HepG2 (cell line): ENCODE measurements at places on chromosomes 5 and 9. TPM values are rescaled to one million over a fixed set of nuclear protein-coding genes. Genes with fewer than 3 reads are reported as not detected.

GRCh38 chr5:305050-305449 is 16.5 kb upstream of the AHRR start:
- no peak for DNase-seq

- no peak for DNase-seq
These were observed 55.9 kb downstream of the AHRR start for GRCh38 chr5:377326-377981.

DNA sequence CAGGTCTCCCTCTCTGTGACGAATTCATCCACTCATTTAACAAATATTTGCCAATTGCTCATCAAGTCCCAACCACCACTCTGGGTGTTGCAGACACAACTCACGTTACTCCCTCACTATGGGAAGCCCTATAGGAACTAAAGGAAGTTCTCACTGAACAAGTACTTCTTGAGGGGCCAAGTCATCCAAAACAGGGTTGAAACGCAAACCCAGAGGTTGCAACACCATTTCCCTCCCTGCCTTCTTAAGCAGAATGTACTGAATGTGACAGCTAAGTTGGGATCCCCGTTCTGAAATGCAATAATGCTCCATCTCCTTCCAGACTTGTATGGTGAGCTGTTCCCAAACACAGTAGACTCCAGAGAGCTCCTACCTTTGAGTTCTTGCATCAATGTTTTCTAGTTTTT is 34.3 kb downstream of the EPB41L4B start:
- no peak for DNase-seq

- DNase-seq: no peak
These were observed 1.9 kb upstream of the LRRC70 start for GRCh38 chr5:62576570-62577170.

- DNase-seq: no peak
These were observed 79.6 kb downstream of the MYO10 start for GRCh38 chr5:16856531-16856930.

The ADGRD2 gene
- not detected in 2 replicates for total RNA-seq

- peak; percentile 43 for DNase-seq
These were observed 2.5 kb upstream of the GM2A start for GRCh38 chr5:151250346-151251000.

DNA sequence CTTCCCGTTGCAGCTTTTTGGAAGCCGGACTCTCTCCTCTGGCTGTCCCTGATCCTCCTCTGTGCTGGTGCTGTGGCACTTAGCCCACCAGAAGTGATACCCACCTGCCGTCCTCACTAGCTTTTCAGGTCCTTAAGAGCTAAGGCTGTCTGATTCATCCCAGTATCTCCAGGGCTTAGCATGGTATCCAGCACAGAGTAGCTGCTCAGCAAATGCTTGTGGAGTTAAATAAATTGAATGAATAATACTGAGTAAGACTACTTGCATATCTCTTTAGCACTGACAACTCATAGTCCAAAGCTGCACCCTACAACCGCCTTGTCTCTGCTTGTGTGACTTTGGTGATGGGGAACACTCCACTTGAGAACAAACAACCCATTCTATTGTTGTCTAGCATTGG is 7.7 kb upstream of the XPA start:
- DNase-seq: no peak

DNA sequence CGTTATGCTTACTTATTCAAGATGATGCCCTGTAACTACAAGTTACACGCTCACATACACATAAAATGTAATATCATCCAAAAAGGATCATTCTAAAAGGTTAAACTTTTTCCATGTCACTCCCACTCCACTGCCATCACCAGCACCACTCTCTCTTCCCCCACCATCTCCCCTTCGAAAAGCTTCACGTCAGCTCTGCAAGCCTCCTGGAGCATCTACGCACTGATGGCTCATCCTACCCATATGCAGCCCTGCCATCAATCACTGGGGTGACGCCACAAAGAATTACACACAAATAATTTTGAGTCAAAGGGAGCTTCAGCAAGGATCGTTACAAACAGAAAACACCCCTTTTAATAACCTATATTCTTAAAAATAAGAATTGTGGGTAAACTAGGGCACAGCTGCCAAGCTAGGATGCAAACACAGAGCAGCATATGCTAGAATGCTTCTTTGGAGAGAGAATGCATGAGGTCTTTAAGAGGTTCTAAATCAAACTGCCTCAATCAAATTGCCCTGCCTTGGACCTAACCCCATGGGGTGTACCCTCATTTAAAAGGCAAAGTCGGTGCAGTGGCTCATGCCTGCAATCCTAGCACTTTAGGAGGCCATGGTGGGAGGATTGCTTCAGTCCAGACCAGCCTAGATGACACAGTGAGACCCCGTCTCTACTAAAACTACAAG is 56.1 kb downstream of the SHB start:
- DNase-seq: no peak

- no peak for DNase-seq
These were observed 212.3 kb upstream of the RORB start for GRCh38 chr9:74284581-74285450.

DNA sequence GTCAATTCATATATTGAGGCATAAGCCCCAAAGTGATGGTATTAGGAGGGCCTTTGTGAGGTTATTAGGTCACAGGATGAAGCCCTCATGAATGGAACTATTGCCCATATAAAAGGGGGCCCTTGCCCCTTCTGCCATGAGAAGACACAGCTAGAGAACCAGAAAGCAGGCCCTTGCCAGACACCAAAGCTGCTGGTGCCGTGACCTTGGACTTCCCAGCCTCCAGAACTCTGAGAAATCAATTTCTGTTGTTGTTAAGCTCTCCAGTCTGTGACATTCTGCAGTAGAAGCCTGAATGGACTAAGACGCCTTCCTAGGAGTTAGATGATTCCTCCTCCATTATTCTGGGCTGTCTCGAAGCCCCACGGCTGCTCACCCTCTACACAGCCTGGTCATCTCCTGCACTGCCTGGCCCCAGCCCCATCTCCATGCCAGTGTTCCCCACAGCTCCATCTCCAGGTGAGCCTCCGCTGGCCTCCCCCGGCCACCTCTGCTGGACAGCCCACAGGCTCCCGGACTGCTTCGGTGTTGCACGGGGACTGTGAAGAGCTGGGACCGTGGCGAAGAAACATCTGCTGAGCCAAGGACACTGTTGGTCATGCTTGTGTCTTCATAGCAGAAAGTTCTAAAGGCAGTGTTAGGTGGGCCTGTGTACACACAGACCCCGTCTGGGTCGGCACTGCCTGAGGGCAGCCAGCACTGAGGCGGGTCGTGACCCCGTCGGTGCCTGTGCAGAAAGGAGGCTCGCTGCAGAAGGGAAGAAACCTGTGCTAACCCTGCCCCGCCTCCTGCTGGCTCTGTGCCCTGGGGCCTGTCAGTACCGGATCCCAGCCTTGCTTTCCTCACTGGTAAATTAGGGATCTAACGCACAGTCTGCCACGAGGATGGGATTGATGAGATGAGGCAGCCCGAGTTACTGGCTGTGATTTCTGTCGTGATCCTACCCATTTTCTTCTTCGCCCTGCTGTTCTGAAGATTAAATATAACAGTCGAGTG is 55.1 kb upstream of the CNOT6 start:
- no peak for DNase-seq

The TTLL11 gene
- 3.1 and 4.5 TPM in 2 replicates for total RNA-seq

GRCh38 chr9:114849450-114849849 is 43.6 kb upstream of the TNFSF15 start:
- no peak for DNase-seq

DNA sequence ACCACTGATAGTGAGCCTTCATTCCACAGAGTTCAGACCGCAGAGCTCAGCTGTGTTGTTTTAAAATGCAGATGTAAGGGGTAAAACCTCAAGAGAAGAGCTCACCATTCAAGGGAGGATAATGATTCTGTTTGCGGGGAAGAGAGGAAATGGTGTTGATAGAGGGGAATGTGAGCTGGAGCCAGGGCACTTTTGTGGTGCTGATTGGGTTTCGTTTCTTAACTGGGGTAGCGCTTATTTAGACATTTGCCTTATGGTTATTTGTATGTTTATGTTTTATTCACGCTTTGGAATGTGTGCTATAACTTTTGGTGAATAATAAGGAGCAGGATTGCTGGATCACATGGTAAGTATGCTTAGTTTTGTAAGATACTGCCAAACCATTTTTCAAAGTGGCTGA is 42.5 kb downstream of the STXBP1 start:
- no peak for DNase-seq

The THBS4 gene
- 0.60 and 0.98 TPM in 2 replicates for total RNA-seq

The TAF11L5 gene
- not detected in 2 replicates for total RNA-seq

- DNase-seq: no peak
These were observed 10.4 kb upstream of the TRIM14 start for GRCh38 chr9:98129451-98129881.

DNA sequence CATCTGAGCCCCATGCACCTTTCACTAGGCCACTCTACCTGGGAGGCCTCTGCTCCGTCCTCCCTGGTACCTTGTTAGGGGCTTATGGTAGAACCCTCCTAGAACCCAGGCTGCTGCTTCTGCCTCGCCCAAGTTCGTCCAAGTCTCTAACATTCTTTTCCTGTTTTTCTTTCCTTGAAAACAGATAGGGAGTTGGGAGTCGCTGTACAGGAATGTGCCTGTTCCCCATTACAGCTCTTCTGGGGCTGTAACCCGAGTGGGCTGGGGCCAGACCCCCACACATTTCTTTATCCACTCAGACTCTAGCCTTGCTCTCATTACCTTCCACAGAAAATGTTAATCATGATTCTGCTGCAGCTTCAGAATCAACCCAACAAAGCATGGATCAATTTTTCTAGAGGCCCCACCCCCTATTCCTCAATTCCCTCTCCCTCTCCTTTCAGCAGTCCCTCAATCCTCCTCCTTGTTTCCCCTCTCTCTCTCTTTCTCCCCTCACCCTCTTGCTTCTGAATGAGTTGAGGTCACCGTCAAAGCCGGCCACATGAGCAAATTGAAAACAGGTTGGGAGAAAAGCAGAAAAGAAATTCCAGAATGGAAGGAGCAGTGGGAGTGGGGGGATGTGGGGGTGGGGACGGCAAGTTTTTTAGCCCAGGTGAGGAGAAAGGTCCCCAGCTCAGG is 193.8 kb upstream of the TRIM32 start:
- no peak for DNase-seq

- DNase-seq: no peak
These were observed 61.0 kb downstream of the APBA1 start for GRCh38 chr9:69611221-69611620.

The FOXD4L3 gene
- total RNA-seq: not detected in 2 replicates

The SLC27A6 gene
- total RNA-seq: not detected in 2 replicates
